ENCODE measurements at places on chromosomes 5 and 9. TPM values are rescaled to one million over a fixed set of nuclear protein-coding genes. Genes with fewer than 3 reads are reported as not detected.

- DNase-seq = no peak
Measured at GRCh38 chr5:107958861-107959260, 288.1 kb upstream of the EFNA5 start.

DNA sequence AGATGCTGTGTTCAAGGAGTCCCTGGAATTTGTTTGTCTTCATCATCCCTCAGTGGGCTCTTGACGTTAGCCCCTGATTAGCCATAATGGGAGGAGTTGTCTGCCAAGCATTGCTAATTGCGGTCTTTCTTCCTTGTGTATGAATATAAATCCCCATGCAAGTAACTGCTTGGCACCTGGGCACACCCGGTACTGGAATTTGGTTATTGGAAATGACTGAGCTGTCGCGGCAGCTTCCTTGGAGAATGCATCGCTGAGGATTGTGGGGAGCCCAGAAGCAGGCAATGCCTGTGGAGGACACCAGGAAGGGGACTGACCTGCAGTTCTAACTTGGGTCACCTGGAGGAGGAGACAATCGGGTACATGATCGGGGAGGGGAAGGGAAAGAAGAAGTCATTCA is 53.3 kb upstream of the CTSL start:
- DNase-seq = no peak

DNA sequence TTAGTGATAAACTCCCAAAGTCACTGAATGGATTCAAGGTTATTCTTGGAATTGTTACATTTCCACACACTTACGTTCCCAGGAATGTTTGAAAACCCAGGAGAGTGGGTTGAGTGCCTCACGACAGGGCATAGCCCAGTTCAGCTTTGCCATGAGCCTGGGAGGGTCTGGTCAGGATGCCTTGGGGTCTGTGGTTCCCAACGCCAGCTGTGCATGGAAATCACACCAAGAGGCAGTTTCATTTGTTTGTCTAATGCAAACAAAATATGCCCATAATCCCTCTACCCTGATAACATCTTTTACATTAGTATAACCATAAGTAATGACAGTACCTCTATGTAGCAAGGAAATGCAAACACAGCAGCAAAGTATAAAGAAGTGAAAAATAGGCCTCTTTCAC is 25.3 kb upstream of the MSX2 start:
- DNase-seq = no peak

Gene PCDHGB5
- total RNA-seq = 13.2 TPM

Gene NRG2
- total RNA-seq = not detected

GRCh38 chr9:135156525-135157510 is 69.3 kb downstream of the OLFM1 start:
- DNase-seq = peak; percentile 60

- peak; percentile 45 for DNase-seq
Measured at GRCh38 chr5:548256-548655, 24.0 kb upstream of the SLC9A3 start.

Gene TLX3
- not detected for total RNA-seq

DNA sequence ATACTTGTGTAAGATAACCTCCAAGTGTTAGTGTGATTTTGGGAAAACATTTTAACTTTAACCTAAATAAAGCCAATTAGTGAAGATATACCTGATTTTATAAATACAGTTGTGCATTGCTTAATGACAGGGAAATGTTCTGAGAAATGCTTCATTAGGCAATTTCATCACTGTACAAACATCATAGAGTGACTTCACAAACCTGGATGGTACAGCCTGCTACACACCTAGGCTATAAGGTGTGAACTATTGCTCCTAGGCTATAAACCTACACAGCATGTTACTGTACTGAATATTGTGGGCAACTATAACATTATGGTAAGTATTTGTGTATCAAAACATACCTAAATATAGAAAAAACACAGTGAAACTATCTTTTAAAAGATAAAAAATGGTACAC is 166.8 kb upstream of the TARS1 start:
- DNase-seq = no peak

- no peak for DNase-seq
Measured at GRCh38 chr5:71751422-71751821, 32.3 kb downstream of the CARTPT start.

Gene NUTM2G
- not detected for total RNA-seq

Gene APBA1
- total RNA-seq = 4.3 TPM

DNA sequence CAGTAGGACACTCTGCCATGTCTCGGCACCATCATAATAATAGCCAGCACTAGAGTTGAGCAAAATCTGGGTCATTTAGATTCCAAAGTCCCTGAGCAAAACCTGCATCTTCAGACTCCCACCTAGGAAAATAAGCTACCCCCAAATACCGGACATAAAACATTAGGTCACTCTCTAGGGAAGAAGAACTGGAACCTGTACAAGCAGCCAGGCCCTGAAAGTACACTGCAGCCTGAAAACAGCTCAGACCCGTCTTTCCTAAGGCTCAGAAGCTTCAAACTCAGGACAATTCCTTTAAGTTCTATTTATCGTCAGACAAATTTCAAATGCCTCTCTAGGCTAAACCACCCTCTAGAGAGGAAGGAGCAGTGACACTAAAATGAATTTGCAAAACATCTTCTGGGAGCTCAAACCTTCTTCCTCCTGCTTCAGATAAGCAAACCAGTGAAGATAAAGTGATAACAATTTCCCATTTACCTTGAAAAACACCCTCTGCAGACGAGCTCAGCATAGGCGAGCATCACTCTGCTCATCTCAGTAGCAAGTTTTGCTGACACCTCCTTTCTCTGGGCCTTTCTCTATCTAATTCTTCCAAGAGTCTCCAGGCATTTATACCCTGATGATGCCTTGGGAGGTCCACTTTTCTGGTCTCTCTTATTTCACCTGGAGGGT is 34.0 kb downstream of the ADAM19 start:
- DNase-seq = peak; percentile 40

DNA sequence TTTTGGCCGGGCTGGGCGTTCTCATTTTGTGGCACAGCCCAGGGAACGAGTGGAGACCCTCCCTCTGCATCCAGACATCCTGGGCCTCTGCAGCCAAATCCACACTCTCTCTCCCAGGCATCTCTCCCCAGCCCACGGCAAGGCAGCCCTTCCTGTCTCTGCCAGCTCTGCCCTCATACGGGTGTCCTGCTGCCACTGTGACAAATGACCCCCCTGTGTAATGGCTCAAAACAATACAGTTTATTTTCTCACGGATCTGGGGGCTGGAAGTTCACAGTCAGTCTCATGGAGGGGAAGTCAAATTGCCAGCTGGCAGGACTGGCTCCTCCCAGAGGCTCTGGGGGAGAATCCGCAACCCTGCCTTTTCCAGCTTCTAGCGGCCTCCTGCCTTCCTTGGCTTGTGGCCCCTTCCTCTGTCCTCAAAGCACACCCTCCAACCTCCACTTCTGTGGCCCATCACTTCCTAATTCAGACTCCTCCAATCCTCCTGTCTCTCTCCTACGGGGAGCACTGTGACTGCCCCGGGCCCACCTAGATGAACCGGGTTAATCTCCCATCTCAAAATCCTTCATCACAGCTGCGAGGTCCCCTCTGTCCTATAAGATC is 70.2 kb upstream of the COL5A1 start:
- DNase-seq = no peak

Gene ABCA1
- 20.7 TPM for total RNA-seq

DNA sequence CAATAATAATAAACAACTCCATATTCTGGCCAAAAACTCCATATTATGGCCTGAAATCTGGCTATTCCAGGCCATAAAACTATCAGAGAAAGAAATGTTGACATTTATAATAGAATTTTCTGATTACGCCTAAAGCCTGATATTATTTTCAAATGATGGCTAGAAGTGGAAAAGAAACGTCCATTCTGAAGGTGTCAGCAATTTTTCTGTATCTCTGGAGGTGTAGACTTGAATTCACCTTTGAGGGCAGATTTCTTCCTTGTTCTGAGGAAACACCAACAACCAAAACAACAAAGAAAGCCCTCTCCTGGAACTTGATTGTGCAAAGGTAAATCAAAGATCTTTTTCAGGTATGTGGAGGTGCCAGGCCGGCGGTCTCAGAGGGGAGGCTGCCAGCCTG is 390.7 kb downstream of the DMAC1 start:
- no peak for DNase-seq

- DNase-seq = no peak
Measured at GRCh38 chr5:80417973-80418372, 10.1 kb downstream of the ZFYVE16 start.

Gene SH3TC2
- 1.1 TPM for total RNA-seq

- no peak for DNase-seq
Measured at GRCh38 chr9:130699047-130699446, 5.5 kb downstream of the EXOSC2 start.

DNA sequence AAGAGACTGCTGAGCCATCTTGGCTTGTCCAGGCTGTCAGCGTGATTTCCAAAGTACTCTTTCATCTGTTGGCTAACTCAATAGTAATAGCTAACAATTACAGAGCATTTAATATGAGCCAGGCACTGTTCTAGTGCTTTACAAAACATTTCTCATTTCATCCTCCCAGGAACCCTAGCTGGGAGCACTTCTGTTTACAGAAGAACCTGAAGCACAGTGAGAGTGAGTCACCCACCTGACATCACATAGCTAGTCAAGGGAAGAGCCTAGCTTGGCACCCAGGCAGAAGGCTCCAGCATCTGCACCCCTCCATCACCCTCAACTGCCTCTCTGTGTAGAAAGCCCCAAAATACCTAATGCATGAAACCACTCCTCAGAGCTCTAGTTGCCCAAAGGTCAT is 57.5 kb upstream of the IQGAP2 start:
- no peak for DNase-seq

Gene NUP214
- total RNA-seq = 22.3 TPM

DNA sequence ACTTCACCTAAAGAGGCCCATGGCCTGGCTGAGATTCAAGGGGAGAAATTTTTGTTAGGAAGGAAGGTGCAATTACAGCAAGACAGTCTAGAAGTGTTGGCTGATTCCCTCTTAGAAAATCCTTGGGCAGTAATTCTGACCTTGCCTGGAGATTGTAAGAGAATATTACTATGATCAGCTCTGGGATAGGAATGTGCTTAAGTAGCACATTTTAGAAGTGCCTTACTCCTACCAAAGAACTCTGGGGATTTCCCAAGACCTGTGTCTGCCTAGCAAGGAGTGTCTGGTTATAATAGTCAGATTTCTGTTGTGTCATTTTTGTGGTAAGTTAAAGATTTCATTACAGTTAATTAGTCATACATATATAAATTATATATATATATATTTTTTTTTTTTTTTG is 52.3 kb downstream of the NLN start:
- peak; percentile 89 for DNase-seq

DNA sequence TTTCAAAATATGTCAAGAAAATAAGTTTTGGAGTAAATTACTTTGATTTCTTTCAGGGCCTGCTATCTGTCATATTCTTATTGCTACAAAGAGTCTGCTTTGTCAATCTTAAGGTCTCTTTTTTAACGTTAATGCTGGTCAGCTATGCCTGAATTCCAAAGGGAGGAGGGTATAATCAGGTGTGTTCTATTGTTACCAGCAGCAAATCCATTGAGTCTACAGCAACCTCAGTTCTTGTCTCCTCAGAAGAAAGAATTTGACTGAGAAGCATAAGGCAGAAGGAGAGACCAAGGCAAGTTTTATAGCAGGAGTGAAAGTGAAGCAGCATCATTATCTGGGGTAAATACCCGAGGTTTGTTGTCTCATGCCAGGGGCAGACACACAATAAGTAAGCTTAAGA is 23.7 kb upstream of the MINAR2 start:
- DNase-seq = no peak

Gene SLC6A3
- total RNA-seq = not detected

DNA sequence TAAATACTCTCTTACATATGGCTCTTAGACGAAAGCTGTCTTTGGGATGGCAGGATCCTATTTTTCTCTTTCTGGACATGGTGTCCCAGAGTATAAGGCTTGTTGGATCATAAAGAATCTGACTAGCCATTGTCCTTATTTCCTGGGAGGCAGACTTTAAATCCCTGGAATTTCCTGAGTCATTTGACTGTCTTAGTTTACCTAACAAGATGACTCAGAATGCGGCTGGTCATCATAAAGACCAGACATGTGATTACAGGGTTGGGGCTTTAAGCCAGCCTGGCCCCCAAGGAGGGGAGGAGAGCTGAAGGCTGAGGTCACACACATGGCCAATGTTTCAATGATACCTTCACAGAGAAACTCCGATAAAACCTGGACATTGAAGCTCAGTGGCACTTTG is 37.2 kb downstream of the FAM240B start:
- peak; percentile 64 for DNase-seq

DNA sequence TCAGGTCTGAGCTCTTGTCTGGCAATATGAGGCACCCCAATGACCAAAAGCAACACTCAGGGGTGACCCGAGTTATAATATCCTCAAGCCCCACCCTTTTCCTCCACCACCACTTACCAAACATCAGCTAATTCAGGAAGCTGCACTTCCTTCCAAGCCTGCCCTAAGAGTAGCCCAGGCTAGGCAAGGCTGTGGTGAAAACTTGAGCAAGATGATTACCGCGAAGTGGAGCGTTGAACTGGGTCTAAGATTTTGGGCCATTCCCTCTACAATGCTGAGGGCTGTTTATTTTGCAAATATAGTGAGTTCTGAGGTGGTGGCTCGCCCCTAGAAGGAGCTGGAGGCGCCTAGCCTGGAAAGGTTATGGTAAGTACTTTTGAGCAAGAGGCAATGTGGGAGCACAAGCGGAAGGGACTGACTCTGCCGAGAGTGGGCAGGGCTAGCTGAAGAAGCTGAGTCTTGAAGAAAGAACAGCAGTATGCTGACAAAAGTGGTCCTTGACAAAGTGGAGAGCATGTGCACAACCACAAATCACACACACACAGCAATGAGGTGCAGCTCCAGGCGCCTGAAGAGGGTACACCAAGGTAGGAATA is at the start of gene HK3:
Gene HK3 (minus strand): TSS at position 51 of the 596 bp plus-strand sequence. CDS start 3,187 bp downstream, outside the sequence.
- no peak for DNase-seq

Gene SLC28A3
- total RNA-seq = not detected

DNA sequence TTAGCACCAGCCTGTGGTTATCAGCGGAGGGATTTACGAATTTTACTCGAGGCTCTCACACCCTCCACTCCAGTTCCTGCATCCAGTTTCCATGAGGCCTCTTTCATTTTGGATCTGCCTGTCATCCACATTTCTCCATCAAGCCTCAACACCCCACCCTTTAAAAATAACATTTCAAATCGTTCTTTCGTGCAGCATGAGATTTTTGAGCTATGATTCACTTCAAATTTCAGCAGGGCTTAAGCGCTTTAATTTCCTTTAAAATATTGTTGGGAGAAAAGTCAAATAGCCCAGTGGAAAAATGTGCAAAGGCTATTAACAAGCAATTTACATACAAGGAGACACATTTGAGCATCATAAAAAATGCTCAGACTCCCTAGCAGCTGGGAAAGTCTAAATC is 103.2 kb downstream of the MSX2 start:
- DNase-seq = peak; percentile 71

DNA sequence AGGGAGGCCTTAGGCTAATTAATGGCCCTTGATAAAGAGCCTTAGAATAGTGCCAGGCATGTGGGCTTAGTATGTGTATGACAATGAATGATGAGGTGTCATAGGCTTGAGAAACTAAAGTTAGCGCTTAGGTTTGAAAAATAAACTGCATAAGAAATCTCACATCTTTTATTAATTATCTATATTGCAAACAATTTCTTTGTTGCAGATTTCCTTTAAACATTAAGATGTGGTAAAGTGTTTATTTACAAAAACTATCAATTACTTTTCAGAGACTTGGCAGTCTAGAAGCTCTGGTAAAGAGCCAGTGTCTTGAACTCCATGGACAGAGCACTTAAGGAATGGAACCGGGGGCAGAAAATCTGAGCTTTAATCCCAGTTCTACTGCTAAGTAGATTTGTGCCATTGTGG is 23.1 kb downstream of the MAP1B start:
- DNase-seq = peak; percentile 73

GRCh38 chr5:32230356-32231099 is 56.4 kb upstream of the GOLPH3 start:
- DNase-seq = no peak

Gene OCLN
- 0.76 TPM for total RNA-seq

- DNase-seq = peak; percentile 88
Measured at GRCh38 chr9:116152941-116153764, 438 bp upstream of the PAPPA start.
